ENCODE measurements at places on chromosomes 11 and 22. TPM values are rescaled to one million over a fixed set of nuclear protein-coding genes. Genes with fewer than 3 reads are reported as not detected.

Gene TEAD1
- total RNA-seq: not detected

Gene DEFB131B
- total RNA-seq: not detected

Gene CCDC87
- 0.16 TPM for total RNA-seq

Gene MMP27
- total RNA-seq: not detected

Gene ARCN1
- 106 TPM for total RNA-seq

Gene SREBF2
- 106 TPM for total RNA-seq

Gene IGLL1
- total RNA-seq: not detected

Gene OR8G5
- not detected for total RNA-seq

Gene PHETA2
- total RNA-seq: 1.6 TPM
